Kidney (tissue), 22 donors: ENCODE measurements at places on chromosomes 16 and 17. TPM values are rescaled to one million over a fixed set of nuclear protein-coding genes. Genes with fewer than 3 reads are reported as not detected.

KRT17 gene
- 5.5 TPM for polyA plus RNA-seq

PYY gene
- polyA plus RNA-seq = not detected

SEPHS2 gene
- 137 TPM for polyA plus RNA-seq

KRTAP4-3 gene
- not detected for polyA plus RNA-seq

DNA sequence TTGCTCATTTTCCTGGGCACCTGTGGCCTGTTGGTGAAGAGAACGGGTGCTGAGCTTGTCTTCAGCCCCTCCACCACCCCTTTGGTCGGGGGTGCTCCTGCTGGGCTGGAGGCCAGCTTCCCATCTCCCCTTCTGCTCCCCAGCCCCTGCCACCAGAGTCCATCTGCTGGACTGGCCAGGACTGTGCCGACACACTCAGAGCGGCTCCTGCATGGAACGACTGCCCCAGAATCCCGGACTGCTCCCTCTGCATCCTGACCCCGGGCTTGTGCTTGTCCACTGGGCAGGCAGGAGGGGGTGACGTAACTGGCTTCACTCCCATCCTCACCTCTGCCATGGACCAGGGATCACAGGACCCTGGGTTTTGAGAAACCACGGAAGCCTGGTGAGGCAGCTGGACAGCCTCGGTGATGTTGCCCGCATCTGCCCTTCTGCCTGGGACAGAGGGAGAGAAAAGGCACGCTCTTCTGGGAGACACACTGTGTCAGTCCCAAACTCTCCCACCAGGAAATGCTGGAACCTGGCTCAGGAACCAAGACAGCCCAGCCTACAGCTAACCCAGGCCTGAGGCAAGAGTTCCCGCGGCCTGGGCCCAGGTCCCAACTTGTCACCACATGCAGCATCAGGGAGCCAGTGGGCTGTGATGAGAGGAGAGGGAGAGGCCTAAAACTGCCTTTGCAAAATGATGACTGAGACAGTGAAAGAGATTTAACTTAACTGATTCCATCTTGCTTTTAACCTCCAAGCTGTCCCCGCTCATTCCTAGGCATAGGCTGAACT lies 16.1 kb upstream of the GSDMA start:
- DNase-seq = no peak

DNA sequence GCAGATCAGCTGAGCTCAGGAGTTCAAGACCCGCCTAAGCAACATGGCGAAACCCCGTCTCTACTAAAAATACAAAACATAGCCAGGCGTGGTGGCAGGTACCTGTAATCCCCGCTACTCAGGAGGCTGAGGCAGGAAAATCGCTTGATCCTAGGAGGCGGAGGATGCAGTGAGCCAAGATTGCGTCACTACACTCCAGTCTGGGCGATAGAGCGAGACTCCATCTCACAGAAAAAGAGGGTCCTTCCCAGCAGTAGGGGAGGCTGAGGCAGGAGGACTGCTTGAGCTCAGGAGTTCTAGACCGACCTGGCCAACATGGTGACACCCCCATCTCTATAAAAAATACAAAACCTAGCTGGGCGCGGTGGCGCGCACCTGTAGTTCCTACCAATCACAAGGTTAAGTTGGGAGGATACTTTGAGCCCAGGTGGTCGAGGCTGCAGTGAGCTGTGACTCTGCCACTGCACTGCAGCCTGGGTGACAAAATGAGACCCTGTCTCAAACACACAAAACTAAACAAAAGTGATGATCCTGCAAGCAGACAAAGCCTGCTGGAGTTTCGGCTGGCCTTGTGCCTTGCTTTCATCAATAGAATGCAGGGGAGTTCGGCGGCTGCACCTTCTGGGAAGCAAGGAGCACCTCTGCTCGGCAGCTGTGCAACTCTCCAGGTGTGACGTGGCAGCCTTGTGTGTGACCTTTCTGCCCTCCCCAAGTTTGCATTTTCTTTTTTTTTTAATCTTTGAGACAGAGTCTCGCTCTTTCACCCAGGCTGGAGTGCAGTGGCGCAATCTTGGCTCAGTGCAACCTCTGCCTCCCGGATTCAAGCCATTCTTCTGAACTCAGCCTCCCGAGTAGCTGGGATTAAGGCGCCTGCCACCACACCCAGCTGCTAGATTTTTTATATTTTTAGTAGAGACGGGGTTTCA lies 12.4 kb upstream of the YWHAE start:
- no peak for DNase-seq

DNA sequence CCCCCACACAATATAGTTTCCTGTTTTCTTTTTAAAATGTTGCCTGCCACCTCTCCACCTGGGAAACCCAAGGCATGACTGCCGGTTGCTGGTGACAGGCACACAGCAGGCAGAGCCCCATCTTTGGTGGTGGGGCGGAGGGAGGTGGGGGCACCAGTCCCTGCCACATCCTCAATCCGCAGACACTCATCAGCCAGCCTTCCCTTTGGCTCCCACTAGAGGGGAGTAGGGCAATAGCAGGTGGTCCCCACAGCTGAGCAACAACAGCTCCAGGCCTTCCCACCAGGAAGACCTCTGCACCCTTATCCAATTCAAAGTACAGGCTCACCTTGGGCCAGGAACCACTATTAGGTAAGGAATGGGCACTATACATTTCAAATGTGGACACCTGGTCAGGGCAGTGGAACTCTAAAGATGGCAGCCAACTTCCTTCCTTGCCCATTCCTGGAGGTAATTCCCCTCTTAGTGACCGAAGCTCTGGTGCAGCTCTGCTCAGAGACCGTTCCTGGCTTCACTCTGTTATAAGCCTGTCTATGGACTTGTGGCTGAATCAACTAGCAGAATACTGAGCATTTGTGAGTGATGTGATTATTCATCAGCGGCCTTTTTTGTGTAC lies 13.9 kb downstream of the RECQL5 start:
- no peak for DNase-seq

GRCh38 chr17:19513897-19514488 lies 19.7 kb upstream of the SLC47A1 start:
- peak; percentile 83 for DNase-seq

DNA sequence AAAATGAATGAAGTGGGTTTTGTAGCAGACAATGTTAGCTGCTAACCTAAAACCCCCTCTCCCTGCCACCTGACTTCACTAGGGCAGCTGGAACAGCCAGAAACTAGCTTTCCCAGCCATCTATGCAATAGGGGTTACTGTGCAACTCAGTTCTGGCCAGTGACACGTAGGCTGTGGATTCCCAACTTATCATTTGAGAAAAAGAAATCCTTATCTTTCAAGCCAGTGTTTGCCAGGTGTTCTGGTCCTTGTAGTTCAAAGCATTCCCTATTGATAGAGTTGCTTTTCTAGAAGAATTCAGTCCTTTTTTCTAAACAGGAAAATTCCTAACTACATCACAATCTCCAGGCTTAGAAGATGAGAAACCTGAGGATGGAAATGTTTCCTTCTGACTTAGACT lies 144.5 kb upstream of the ELAC2 start:
- DNase-seq = no peak

DNA sequence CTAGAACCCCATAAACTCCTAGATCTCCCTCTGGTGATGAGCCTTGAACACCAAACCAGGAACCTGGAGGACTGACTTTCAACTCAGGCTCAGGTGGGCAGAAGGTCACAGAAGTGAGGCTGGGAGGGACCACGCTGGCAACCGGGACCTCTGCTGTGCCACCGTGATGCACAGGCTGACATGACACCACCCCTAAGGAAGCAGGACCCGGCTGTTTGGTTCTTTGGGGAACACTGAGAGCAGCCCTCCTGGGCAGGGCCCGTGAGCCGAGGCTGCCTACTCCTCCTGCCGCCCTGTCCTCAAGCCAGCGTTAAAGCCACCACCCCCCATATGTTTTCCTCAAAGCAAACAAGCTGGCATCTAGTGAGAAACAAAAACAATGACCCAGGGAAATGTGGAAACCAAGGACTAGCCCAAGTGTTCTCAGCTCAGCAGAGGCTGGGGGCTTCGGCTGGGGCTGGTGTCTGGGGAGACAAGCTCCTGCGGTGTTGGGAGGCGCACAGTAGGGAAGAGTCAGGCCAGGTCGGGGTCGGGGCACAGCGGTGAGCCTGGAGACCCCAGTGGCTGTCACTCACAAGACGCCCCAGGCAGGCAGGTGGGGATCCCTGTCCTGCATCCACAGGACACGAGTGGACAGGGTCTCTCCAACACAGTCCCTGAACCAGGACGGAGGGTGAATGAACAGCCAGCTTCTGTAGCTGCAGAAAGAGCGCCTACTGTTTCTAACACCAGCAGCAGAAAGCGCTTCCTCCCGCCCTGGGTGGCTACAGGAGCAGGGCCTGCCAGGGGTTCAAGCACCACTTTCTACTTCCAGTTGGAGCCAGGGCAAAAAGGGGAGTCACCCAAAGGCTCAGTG lies 1.7 kb downstream of the SMIM5 start:
- DNase-seq = no peak

DNA sequence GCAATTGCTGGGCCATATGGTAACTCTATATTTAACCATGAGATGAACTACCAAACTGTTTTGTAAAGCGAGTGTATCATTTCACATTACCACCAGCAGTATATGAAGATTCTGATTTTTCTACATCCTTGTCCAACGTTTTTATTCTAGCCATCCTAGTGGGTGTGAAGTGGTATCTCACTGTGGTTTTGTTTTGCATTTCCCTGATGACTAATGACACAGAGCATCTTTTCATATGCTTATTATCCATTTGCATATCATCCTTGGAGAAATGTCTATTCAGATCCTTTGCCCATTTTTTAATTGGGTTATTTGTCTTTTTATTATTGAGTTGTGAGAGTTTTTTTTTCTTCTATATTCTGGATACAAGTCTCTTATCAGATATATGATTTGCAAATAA lies 83.6 kb downstream of the AKAP1 start:
- no peak for DNase-seq

DNA sequence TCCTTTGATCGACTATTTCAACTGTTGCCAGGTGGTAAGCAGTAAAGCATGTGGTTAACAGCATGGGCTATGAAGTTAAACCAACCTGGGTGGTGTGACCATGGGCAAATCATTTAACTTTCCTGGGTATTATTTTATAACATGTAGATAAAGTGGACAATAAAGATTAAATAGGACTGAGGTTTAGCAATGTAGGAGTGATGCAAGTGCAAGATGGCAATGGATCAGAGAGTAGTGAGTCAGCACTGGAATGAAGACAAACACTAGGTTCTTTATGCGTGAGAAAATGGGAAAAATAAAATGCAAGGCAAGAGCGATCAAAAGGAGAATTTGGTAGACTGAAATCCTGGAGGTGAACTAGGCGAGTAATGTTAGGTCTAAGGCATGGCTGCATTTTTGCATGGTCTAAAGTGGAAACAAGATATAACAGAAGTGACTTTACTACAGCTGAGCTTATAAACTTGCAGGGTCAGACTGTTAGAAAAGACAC lies 222.4 kb upstream of the AXIN2 start:
- DNase-seq = peak; percentile 4

GRCh38 chr16:4053301-4053845 lies 62.9 kb downstream of the ADCY9 start:
- no peak for DNase-seq

DNA sequence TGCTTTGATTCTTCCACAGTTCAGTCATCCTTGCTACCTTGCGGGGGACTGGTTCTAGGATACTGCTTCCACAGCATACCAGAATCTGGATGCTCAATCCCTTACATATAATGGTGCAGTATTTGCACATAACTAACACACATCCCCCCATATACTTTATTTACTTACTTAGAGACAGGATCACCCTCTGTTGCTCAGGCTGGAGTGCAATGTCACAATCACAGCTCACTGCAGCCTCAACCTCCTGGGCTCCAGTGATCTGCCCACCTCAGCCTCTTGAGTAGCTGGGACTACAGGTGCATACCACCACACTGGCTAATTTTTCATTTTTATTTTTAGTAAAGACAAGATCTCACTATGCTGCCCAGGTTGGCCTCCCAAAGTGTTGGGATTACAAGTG lies 112.2 kb downstream of the GOSR1 start:
- no peak for DNase-seq

DNA sequence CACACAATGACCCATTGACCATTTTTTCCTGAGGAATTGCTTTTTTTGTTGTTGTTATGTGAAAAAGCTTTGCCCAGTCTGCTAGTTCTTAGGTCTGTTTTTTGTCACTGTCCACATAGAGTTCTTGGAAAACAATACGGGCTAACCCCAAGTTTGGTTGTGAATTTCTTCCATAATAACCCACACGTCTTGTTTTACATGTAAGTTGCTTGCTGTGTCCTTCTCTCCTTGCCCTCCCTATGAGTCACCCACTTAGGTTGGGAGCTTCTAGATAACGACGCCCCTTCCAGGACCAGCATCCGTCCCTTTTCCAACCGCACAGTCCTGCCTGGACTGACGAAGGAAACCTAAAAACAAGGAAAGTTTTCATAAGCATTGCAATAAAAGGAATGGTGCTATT lies 175.3 kb upstream of the HS3ST3A1 start:
- DNase-seq = no peak

GRCh38 chr17:66468241-66469087 lies 166.1 kb downstream of the PRKCA start:
- peak; percentile 25 for DNase-seq

GRCh38 chr17:51640108-51640622 lies 379.8 kb downstream of the UTP18 start:
- no peak for DNase-seq

GRCh38 chr17:73436954-73437353 lies 125.2 kb upstream of the CDC42EP4 start:
- no peak for DNase-seq

- peak; percentile 81 for DNase-seq
These were observed 47.5 kb downstream of the ADCY7 start for GRCh38 chr16:50313596-50314478.

GRCh38 chr16:55566432-55567175 lies at the start of gene CAPNS2:
Gene CAPNS2, plus strand, starts transcription at chr16:55566684. Its CDS starts 73 bp downstream, at chr16:55566757.
- DNase-seq = no peak

GRCh38 chr17:34110315-34110714 lies 144.8 kb upstream of the CCL2 start:
- DNase-seq = no peak

GRCh38 chr17:62172492-62173291 lies 107.6 kb upstream of the MED13 start:
- DNase-seq = no peak

DNA sequence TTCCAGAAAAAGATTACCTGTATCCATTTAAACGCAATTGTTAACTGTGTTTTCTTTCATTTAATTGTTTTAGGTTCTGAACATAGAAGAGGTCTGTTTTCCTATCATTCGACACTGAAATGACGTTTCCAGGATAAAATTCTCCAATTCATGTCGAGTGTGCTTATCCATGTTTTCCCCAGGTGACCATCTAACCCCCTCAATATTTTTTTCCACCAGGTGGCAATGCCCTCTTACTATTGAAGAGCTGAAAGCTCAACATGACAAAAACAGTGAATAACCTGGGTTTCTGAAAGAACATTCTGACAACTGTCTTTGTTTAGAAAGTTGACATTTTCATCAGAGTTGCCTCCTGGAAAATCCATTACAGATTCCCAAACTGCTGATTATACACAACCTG lies 948.7 kb downstream of the KCNJ2 start:
- peak; percentile 47 for DNase-seq
